Progenitor cell of endocrine pancreas (in vitro differentiated cells): ENCODE measurements at places on chromosomes 5 and 9.

- H3K4me3 ChIP-seq: no peak overlapping the region
- peaks cover 4% of the 10 kb centered on the region for H3K4me1 ChIP-seq
- no peak for DNase-seq
- no peak overlapping the region for H3K27ac ChIP-seq
- peaks cover 1% of the 10 kb centered on the region for H3K36me3 ChIP-seq
Observed at GRCh38 chr5:126536874-126537273, 58.1 kb downstream of the ALDH7A1 start.

DNA sequence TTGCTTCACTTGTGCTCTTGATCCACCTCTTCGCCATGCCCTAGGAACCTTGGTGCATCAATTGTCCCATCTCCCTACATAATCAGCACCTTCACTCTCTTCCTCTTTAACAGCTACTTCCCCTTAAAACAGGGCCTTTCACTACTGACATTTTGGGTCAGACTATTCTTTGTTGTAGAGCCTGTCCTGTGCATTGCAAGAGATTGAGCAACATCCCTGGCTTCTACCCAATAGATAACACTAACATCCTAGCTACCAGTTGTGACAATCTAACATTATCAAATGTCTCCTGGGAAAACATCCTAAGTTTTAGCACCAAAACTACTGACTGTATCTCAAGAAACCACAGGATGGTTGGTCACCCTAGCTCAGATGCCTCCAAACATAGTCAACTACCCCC is 854.3 kb upstream of the DMAC1 start:
- no peak overlapping the region for H3K4me3 ChIP-seq
- peaks cover 2% of the 10 kb centered on the region for H3K36me3 ChIP-seq

DNA sequence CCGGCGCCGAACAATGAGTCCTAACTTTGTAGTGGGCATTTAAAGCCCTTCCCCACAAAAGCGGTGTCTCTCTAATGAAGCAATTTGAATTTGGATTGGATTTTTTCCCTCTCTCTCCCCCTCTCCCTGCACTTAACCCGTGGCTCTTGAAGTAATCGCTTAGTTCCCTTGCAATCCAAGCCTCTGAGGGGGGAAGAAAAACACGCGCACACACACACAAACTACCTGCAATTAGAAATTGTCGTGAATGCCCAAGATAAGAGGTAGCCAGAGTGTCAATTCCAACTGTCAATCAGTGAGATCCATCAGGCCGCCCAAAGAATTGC is 1.2 kb downstream of the LHX6 start:
- peak overlapping the region; percentile 65 for H3K27ac ChIP-seq
- peaks cover 2% of the 10 kb centered on the region for H3K36me3 ChIP-seq
- peaks cover 6% of the 10 kb centered on the region for H3K4me1 ChIP-seq
- peak overlapping the region; percentile 36 for H3K4me3 ChIP-seq

GRCh38 chr5:150651924-150652671 is 9.0 kb upstream of the MYOZ3 start:
- H3K4me1 ChIP-seq: peaks cover 4% of the 10 kb centered on the region
- no peak for DNase-seq
- H3K27ac ChIP-seq: no peak overlapping the region
- no peak overlapping the region for H3K4me3 ChIP-seq
- peaks cover 28% of the 10 kb centered on the region for H3K27me3 ChIP-seq
